AG09319 (cell line): ENCODE measurements at places on chromosomes 5 and 9.

DNA sequence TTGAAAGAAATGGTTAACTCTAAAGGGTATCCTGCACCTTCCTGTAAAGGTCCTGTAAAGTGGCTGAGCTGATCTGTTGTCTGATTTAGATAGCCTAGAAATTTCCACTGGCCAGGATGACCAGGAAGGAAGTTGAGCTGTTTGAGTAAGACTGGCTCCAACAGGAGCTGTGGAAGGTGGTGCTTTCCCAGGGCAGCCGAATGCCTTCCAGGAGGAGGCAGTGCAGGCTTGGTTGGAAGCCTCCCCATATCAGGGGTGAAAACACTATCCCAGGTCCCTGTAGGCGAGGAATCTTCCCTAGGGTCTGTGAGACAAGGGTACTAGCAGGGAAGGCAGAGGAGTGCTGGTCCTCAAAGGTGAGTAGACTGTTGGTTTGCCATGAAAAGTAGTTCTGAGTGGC is 98.4 kb downstream of the LIX1 start:
- no peak for DNase-seq

DNA sequence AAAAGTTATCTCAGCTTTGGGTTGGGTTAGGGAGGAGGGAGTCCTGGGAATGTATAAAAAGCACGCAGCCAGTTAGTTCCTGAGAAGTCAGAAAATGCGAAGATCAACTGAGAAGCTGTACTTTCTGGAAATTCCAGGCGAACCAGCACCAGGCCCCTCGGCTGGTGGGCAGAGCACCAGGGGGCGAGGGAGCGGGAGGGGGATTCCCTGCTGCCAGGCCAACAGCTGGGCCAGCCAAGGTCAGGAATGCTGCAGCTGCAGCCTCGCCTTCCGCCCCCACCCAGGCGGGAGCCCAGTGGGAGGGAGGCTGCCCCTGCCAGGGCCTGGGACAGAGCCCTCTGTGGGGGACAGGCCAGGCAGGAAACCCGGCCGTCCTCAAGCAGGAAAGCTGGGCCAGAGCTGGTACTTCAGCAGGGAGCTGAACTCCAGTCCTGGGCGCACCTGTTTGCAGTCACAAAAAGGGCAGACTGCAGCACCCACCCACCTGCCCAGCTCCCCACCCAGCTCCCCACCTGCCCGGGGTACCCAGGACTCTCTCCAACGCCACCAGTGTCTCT is 35.5 kb downstream of the VAV2 start:
- no peak for DNase-seq

DNA sequence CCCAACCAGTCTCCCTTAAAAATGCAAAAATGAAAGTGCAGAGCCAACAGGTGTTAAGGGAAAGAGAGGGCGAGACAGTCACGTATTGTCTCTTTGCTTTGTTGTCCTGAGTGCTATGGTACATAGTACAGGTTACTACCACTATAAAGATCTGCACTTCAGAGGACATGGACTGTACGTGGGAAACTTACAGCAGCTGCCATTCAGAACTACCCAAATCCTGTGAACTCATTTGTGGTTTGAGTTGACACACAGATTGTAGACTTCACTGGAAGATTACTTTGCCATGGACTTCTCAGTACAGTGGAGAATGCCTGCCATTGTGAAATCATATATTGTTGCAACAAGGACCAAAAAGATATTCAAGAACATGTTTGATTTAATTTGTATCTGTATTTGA is 34.8 kb downstream of the FBXO38 start:
- no peak for DNase-seq

DNA sequence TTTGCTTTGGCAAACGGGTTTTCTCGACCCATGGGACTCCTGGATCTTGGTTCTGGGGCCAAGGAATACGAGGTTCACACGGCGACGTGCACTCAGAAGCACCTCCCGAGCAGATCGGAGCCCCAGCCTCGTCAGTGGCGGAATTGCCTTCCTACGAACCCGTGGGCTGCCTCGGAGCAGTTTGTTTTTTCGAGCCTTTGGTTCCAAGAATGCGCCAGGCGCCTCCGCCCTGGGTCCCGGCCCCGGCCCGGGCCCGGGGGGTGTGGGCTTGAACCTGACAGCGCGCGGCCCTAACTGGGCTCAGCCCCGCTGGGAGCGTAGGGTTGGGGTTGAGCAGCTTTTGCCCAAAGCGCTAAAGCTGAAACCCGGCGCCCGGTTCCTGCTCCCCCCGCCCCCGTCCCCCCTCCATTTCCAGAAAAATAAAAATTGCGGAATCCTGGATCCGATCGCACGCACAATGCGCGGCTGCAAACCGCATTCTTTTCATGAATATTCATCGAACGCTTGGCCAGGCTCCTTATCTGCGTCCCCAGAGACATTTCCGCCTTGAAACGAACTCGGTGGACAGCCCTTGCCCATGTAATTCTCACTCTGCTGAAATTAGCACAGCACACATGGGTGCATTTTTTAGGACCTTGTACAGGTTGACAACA is 1.0 kb downstream of the BASP1 start:
- DNase-seq: no peak

GRCh38 chr5:81147886-81148571 is 85.1 kb upstream of the CKMT2 start:
- no peak for DNase-seq

GRCh38 chr5:140220032-140220697 is 45.2 kb downstream of the CYSTM1 start:
- no peak for DNase-seq

- no peak for DNase-seq
These were observed 95.6 kb downstream of the RFK start for GRCh38 chr9:76298521-76299144.

DNA sequence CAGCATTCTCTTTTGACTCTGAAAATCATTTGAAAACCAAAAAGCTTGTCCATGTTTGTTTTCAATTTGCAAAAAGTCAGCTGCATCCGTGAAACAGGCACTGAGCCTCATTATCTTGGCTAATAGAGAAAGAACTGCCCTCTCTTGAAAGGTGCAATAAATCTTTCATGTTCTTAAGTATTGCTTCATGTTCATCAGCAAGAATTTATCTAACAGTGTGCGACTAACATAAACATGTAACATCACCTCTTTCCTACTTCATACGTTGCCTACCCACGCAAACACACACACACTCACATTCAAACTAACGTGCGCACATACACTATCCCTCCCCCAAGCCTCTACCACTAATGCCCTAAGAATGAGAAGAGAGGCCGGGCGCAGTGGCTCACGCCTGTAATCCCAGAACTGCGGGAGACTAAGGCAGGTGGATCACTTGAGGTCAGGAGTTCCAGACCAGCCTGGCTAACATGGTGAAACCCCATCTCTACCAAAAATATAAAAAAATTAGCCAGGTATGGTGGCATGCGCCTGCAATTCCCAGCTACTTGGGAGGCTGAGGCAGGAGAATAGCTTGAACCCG is 629.7 kb upstream of the ZNF608 start:
- DNase-seq: no peak

DNA sequence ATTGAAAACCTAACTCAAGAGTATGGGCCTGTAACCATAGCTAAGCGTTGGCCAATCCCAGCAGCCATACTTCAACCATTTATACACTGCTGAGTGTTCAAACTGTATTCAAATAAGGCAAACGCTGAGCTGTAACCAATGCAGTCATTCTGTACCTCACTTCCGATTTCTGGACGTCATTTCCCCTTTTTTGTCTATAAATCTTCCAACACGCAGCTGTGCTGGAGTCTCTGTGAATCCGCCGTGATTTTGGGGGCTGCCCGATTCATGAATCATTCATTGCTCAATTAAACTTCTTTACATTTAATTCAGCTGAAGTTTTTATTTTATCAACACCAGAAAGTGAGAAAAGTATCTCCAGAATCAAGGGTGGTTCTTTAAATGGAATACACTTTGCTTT is 31.7 kb downstream of the MTX3 start:
- DNase-seq: no peak

DNA sequence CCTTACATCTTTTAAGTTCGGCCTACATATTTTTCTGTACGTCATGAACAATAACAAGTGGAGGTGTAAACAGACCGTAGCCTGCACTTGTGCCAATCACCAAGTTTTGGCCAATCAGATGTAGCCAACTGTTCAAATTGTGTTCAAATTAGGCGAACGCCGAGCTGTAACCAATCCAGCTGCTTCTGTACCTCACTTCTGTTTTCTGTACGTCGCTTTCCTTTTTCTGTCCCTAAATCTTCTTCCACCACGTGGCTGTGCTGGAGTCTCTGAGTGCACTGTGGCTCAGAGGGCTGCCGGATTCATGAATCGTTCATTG is 26.4 kb downstream of the TRIM14 start:
- DNase-seq: no peak

GRCh38 chr9:512555-513272 is 298.0 kb downstream of the DOCK8 start:
- DNase-seq: no peak

DNA sequence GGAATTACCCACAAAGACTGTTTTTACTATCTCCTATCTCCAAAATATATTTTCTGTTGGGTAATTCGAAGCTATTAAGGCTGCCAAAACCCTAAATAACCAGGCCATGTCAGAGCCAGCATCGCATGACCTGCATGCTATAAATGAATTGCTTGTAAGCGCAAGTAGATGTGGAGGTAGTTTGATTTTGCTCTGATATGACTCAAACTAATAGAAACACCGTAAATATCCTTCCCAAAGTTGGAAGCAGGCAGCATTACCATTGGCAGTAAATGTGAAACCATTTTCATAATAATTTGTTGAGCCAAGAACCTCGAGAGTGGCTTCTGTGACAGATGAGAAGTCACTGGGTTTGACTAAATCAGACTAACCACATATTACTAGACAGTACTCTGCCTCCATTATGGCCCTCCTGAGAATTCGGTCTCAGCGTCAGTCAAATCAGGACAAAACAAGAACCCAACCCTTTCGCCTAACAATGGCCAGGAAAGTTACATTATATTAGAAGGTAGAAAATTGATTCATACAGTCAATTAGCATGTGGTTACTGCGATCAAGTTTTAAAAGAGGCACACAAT is 289.8 kb downstream of the SPOCK1 start:
- no peak for DNase-seq

DNA sequence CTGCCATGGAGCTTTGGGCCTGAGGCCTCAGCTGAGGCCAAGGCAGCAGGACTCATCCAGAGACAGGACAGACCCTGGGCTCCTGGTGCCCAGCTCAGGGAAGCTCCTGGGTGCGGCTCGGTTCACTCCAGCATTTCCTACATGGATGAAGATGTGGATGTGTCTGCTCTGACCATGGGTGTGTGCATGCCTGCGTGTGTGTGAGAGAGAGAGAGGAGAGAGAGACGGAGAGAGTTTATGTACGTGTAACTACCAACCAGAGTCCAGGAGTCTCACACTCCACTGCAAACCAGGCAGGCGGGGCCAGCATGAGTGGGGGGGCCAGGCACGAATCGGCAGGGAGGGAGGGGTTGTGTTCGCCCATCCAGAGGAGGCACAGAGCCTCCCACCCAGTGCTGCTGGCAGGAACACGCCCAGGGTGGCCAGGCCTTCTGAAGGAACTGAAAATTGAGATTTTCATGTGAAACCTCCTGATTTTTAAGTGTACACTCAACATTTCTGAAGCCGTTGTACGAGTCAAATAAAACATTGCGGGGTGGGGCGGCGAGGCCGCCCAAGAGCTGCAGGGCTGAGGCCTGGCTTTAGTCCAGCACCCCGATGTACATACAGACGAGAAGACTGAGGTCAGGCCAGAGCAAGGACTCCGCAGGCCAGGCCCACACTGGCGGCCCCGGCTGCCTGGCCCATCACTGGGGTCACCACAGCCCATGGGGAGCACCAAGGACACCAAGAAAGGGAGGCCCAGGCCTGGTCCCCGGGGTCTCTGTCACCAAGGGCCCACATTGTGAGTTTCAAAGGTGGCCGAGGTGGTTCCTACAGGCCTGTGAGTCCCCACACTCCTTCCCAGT is 88.7 kb downstream of the ADAMTS2 start:
- DNase-seq: no peak

DNA sequence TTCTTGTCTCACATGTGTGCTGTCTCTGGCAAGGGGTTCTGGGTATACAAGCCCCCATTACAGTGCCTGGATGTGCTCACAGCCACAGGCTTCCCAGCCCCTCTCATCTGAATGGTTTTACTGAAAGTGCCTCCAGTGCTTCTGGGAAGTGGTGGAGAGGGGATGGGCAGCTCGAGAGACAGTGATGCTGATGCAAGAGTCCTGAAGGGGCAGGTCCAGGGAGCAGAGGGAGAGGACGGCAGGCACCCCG is 93.5 kb downstream of the PHF2 start:
- no peak for DNase-seq

DNA sequence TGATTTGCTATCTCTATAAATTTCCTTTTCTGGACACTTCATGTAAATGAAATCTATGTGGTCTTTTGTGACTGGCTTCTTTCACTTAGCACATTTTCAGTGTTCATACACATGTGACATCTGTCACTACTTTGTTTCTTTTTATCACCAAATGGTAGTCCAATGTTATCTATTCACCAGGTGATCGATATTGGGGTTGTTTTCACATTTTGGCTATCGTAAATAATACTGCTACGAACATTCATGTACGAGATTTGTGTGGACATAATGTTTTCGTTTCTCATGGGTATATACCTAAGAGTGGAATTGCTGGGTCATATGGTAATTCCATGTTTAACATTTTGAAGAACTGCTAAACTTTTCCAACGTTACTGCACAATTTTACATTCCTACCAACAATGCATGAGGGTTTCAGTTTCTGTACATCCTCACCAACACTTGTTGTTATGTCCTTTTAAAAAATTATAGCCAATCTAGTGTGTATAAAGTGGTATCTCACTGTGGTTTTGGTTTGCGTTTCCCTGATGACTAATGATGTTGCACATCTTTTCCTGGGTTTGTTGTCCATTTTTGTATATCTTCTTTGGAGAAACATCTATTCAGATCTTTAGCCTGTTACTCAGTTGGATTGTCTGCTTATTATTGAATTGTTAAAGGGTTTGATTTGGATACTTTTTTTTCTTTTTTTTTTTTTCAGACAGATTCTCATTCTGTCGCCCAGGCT is 263.0 kb downstream of the PDZD2 start:
- no peak for DNase-seq

DNA sequence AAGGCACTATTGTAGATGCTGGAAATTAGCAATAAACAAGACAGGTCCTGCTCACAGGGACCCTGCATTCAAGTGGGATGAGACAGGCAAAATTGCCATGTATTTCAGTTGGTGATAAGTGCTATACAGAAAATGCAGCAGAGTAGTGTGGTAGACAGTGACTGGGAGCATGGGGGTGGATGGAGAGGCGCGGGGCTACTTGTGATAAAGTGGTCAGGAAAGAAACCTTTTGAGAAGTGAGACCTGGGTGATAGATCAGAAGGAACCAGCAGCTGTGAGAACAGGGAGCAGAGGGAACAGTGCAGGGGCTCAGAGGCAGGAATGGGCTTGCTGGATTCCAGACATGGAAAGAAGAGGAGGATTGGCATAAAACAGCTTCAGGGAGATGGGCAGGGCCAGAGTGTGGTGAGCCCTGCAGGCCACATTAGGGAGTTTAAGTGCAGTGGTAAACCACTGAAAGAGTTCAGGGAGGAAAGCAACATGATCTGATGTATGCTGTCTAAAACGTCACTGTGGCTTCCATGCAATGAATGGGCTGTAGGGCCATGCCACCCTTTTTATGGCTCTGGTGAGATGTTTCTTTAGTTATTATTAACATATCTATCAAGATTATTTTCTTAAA is 7.3 kb downstream of the CRHBP start:
- DNase-seq: no peak

DNA sequence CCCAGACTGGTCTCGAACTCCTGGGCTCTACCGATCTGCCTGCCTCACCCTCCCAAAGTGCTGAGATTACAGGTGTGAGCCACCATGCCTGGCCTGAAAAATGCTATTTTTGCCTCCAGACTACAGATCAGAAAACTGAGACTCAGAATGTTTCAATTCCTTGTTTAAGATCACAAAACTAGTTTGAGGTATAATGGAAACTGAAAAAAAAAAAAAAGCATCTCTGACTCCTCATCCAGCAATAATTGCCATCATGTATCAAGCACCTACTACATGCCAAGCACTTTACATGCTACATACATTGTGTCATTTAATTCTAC is 35.6 kb downstream of the PLAC8L1 start:
- DNase-seq: no peak
